ENCODE measurements at places on chromosomes 3 and 15.

GRCh38 chr3:15941958-15942357 lies 144.2 kb upstream of the ANKRD28 start:
- no peak for DNase-seq

DNA sequence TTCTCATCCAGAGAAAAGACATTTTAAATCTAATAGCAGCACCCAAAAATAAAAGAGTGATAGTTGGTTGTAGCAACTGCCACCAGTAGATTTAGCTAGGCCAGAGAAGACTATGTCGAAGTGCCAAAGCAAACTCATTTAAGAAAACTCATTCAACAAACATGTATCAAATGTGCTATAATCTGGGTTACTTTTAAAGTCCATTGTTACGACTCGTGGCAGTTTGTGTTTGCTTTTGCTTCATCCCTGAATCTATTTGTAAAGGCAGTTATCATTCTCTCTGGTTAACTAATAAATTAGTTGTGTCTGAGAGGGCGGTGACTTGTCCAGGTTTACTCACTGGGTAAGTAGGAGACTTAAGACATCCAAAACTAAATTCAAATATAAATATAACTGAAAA lies 159.4 kb downstream of the ZIC4 start:
- DNase-seq: no peak

- no peak for DNase-seq
Observed at GRCh38 chr3:149330609-149331331, 2.7 kb downstream of the TM4SF18 start.

DNA sequence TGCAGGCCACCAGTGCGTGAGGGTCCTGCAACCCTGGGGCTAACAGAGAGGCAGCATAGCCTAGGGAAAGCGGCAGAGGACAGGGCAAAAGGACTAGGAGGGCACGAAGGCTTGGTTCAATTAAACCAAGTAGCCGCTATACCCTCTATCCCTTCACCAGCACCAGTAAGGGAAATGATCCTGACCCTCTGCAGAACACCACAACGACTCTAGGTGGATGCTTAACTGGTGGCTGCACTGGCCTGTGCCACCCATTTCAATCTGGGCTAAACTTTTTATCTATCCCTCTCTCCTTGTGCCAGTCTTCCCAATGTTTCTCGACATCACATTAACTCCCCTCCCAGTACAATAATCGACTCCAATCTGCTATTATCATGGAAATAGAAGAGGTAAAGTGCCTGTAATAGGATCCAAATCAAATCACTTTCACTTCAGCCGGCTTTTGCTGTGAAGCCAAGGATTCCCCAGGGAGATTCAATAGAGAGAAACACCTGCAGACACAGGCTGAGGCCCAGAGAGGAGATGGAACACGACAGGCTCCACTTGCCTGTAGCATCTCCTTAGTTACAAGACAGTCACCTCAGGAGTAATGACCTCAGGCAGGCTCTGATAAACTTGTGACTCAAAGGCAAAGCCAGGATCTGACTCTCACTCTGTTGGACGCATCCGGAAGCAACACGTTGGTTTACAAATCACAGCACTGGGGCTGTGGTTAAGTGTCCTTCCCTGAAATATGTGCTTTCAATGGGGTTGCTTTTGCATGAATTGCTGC lies 791.6 kb upstream of the ARRDC4 start:
- DNase-seq: no peak

GRCh38 chr15:83164771-83165404 lies 42.7 kb downstream of the HDGFL3 start:
- no peak for DNase-seq

GRCh38 chr15:85168642-85169173 lies 187.1 kb downstream of the PDE8A start:
- DNase-seq: no peak

DNA sequence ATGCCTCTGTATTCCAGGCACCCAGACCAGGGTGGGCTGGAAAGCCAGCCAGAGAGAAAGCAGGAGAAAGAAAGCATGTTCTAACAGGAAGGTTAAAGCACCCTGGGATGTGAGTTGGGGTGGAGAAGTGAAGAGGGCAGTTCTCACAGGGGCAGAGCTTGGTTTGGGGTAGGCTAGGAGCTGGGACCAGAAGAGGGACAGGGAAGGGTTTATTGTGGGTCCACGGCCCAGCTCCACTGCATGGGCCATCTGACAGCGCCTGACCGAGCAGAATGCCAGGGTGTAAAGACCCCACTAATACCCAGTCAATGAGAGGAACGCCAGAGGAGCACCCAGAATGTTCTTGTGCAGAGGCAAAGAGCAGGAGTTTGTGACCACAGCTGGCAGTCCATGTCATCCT lies 27.1 kb upstream of the MAGEF1 start:
- no peak for DNase-seq

DNA sequence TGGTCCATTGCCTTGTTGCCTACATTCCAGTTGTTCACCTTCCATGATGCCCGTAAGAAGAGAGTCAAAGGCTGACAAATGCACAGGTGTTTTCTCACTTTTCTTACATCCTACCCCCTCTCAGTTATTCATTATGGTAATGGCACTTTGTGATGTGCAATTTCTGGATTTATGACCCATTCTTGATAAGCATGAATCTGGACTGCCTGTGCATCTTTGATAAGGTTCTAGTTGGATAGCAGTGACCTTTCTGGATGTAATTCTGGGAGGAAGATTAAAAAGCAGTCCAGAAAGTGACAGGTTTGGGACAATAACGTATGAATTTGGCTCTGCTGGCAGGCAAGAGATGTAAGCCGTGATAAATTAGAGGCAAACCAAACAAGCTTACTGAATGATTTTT lies 101.5 kb downstream of the ROBO2 start:
- no peak for DNase-seq

- DNase-seq: no peak
Observed at GRCh38 chr15:63440756-63441155, 59.1 kb upstream of the CA12 start.

- DNase-seq: no peak
Observed at GRCh38 chr3:135967867-135968266, 2.3 kb downstream of the PPP2R3A start.

All from C1 segment of cervical spinal cord (tissue), 14 donors.